Bronchial epithelial cell (primary cell): ENCODE measurements at places on chromosomes 7 and 10. TPM values are rescaled to one million over a fixed set of nuclear protein-coding genes. Genes with fewer than 3 reads are reported as not detected.

Gene GRM8
- total RNA-seq = 0.13 TPM in 1 of 2 replicates, not detected in the other

Gene ZPBP
- total RNA-seq = not detected in 2 replicates

Gene MET
- 135 and 156 TPM in 2 replicates for total RNA-seq

Gene HOXA5
- total RNA-seq = not detected in 2 replicates

Gene CNNM1
- total RNA-seq = under 0.01 TPM in 1 of 2 replicates, not detected in the other

Gene GPRIN2
- 0.53 and 3.2 TPM in 2 replicates for total RNA-seq

Gene CNTNAP2
- total RNA-seq = 0.26 and 0.51 TPM in 2 replicates

DNA sequence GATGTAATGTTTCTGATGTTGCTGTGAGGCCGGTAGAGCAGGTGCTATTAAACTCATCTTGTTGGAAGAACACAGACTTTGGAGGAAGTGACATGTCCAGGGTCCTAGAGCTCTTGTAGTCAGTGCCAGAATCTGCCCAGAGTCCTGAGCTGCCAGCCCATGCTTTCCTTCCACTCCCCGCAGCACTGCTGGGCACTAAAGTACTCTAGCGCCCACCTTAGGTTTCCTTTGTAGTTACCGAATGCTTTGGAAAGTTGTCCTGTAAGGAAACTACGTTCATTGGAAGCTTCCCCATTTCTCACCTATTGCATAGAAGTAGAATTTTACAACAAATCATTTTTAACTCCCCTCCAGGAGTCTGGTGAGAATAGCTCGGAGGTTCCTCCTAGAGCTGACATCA is 11.0 kb downstream of the ZNF862 start:
- DNase-seq = no peak

GRCh38 chr10:60536529-60537114 is 146.9 kb upstream of the ANK3 start:
- peak; percentile 86 for DNase-seq

DNA sequence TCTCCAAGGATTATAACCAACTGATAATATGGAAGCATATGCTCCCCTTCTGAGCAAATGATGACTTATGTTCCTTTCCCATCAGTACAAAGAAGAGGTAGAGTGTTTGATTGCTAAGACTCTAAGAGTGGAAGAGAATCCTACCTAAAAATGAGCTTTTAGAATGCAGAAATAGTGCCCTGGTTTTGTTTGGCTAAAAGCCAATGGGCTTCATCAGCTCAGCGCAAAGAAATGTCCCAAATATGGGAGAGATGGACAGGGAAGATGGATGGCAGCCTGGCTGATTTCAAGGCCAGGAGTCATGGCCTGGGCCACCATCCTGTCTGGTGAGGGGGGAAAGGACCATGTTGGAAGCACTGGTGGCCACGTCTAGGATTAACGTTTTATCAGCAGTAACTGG is 60.2 kb downstream of the GPR26 start:
- DNase-seq = no peak

DNA sequence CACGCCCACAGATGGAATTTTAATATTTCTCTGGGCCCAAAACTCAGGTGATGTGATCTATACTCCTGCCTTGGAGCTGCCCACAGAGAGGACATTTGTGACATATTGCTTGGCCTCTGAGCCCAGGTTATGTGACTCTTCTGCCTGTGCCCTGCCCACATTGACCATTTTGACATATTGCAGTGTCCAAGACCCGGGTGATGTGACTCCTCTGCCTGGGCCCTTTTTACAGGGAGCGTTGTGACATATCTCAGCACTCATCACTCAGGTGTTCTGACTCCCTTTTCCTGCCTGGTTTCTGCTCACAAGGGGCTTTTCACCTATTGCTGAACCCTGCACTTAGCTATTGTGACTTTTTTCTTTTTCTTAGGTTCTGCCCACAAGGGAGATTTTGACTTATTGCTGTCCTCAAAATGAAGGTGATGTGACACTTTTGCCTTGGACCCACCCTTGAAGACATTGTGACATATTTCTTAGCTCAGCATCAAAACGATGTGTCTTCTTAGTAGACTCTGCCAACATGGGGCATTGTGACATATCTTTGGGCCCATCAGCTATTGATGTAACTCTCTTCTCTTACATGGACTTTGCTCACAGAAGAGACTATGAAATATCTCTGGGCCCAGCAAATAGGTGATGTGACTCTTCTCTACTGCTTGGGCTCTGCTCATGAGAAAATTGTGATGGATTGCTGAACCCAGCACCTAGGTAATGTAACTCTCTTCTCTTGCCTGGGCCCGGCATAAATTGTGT is 11.0 kb upstream of the ZNF107 start:
- no peak for DNase-seq

DNA sequence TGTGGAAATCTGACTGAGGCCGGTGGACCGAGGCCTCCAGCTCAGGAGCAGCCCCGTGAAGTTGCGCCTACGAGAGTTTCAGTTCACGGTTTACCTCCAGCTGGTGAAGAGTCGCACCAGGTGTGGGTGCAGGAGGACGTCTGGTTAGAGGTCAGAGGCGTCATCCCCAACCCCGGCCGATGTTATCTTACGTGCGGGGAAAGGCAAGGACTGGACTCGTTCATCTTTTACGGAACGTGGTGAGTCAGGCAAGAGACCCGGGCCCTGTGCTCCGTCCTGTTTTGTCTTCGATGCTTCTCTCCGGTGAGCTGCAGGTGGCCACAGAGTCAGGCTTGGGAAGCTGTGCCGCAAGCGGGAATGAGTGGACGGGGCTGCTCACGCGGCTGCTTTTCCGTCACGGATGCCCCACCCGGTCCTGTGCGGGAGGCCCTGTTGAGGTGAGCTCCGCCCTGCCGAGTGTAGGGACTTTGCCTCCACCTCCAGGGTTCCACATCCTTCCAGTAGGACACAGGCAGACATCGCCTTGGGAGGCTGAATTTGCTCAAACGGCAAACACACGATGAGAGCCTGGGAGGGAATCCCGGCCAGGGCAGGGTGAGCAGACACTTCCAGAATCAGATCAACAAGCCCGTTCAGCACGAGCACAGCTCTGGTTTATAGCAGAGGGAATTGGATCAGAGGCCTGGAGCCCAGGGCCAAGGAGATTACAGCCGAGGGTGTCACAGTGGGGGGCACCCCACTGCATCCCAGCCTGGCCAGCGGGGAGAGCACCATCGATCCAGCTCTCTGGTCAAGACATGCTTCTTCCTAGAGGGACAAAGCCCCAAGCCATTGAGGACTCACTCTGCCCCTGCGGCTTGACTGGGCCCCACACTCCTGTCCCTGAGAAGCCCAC is 50.1 kb upstream of the INPP5A start:
- DNase-seq = no peak

- no peak for DNase-seq
These were observed 48.4 kb upstream of the BET1 start for GRCh38 chr7:94052398-94053180.

- no peak for DNase-seq
These were observed 1359.3 kb downstream of the REEP3 start for GRCh38 chr10:64880546-64880945.

GRCh38 chr10:108375691-108376090 is 1211.2 kb upstream of the SORCS1 start:
- DNase-seq = peak; percentile 98

DNA sequence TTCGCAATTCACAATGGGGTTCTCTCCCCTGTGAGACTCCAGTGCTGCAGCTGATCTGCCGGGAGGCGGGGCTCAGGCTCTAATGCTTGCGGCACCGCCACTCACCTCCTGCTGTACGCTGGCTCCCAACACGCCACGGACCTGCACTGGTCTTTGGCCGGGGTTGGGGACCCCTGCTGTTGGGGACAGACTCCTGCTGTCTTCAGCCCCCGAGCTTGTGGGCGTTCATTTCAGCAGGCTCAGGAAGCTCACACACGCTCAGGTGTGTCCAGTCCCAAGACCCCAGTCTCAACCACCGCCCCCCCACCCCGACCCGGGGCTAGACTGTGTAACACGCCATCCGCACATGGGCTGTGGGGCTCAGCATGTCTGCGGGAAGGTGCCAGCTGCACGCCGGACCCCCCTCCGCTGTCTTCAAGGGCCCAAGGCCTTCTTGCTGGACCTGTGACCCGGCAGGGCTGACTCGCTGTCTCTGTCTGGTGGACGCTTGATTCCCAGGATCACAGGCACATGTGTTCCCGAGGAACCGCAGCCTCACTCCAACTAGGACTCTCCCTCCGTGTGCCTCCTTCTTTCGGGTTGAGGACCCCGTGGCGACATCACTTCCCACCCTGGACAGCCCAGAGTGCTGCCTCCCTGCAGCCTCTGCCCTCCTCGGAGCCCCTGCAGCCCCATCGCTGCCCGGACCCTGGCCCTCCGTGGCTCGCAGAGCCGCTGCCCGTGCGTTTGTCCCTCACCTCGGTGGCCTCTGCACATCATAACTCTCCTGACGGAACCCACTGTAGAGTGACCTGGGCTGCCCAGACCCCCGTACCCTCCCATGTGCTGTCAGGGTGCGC is 106.4 kb downstream of the DNAJB6 start:
- DNase-seq = no peak

- no peak for DNase-seq
These were observed 24.6 kb upstream of the INMT start for GRCh38 chr7:30727061-30727945.

DNA sequence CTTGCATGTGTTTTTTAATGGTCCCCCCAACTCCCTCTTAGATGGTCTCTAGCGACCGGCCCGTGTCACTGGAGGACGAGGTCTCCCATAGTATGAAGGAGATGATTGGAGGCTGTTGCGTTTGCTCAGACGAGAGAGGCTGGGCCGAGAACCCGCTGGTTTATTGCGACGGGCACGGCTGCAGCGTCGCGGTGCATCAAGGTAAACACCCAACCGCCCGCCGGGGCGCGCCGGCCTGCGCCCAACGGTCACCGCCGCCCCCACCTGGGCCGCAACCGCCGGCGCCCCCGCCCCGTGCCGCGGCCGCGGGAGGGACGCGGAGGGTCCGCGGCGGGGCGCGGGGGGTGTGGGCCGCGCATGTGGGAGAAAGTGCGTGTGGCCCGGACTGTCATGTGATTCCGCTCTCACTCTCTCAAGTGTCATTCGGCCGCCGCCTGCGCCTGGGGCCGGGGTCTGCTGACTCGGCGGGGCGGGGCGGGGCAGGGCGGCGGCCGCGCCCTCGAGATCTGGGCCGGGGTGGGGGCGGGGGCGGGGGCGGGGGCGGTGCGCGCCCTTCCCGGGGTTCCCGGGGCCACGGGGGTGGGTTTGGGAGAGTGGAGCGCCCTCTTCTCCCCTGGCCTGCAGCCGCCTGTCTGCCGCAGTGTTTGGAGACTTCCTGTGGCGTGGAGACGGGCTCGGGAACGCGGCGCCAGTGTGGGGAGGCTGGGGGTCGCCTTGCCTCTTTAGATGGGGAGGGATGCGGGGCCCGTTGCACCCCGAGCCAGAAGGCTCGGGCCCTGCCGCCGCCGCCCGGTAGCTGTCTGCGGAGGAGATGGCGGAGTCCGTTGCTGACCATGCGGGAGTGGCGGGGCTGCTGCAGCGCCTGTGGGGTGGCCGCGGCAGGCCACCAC is 817 bp downstream of the MLLT10 start:
- no peak for DNase-seq

DNA sequence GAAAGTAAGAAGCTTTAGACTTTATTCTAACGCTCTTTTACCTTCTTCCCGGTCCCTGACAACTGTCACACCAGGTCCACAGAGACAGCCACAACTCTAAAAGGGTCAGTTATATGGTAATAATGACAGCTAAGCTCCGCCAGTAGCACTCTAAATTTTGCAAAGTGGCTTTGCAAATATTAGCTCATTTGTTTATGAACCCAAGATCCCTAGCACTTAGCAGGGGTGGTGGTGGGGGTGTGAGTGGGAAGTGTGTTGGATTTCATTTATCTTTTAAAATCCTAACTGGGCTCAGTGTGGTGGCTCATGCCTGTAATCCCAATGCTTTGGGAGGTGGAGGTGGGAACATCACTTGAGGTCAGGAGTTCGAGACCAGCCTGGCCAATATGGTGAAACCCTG is 34.8 kb upstream of the SDK1 start:
- DNase-seq = no peak

- no peak for DNase-seq
These were observed 249.3 kb upstream of the GRB10 start for GRCh38 chr7:51031791-51032515.

DNA sequence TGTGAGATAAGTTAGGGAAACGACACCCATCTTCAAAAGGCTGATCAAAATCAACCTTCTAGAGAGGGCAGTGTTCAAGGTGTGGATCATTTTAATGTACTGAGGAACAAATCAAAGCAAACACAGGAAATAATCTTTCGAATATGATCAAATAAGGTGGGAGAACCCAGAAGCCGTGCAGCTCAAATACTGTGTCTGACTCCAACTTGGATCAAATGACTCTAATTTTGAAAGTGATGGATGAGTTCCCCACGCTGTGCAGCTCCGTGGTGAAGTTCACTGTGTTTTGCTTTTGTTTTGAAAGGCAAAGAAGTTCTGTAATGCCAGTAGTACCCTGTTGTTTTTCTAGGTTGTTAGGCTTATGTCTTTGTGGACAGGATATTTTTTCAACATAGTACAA is 250.9 kb downstream of the SFMBT2 start:
- no peak for DNase-seq
